ENCODE measurements at places on chromosomes 4 and X.
A peak's percentile ranks its signal among the peaks of the same experiment; 100 is the strongest.

DNA sequence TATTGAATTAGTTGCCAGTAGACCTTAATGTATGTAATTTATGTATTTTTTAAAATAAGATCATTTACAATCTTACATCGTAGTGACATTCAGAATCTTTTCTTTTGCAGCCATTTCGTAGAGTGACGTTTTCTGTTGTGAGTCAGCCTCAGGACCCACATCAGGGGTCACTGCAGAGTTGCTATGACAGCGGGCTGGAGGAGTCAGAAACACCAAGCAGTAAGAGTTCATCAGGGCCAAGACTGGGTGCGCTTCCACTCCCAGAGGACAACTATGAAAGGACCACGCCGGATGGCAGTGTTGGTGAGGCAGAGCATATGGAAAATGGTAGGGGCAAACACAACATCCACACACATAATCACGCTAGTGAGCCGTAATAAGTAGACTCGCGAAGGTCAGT is 199.9 kb downstream of the PCDH7 start:
- no peak for DNase-seq

GRCh38 chrX:101550751-101551379 is 518 bp downstream of the ARMCX1 start:
- peak; percentile 33 for DNase-seq

- DNase-seq = no peak
Measured at GRCh38 chrX:41491267-41492004, 44.3 kb downstream of the NYX start.

- no peak for DNase-seq
Measured at GRCh38 chr4:159355466-159355865, 252.6 kb downstream of the RAPGEF2 start.

DNA sequence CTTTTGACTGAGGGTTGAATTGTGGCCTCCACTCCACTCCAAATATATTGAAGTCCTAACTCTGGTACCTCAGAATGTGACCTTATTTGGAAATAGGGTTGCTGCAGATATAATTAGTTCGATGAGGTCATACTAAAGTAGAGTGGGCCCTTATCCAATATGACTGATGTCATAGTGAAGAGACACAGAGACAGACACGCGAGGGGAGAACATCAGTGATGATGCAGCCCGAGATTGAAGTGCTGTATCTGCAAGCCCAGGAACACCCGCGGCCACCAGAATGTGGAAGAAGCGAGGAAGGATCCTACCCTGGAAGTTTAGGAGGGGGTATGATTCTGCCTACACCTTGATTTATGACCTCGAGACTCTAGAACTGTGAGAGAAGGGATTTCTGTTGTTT is 279.0 kb downstream of the ANKRD50 start:
- no peak for DNase-seq

DNA sequence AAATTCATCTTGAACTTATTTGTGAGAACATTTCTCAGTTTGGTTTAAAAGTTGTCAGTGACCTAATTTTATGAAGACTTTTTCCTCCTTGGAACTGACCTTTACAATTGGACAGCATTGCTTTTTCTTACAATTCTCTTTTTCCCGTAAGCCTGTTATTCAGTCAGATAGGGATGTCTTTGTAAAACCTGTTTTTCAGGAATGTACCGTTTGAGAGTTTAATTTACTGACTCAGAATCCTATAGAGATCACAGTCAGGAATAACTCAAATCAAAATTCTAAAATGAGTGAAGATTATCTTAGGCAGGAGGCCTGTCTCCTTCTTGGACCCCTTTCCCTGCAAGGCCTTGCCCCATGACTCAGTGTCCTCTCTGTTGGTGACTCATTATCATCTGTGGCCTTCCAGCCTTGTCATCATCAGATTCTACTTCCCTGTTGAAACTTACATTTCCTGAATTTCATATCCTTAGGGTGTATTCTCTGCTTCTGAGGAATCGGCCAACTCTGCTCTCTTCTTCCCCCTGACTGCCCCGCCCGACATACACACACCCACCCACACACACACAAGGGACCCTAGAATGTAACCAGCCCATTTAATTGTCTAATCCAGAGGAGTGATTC is 99.8 kb downstream of the ARHGAP10 start:
- no peak for DNase-seq

- DNase-seq = no peak
Measured at GRCh38 chrX:40863671-40864070, 128.3 kb upstream of the MED14 start.

DNA sequence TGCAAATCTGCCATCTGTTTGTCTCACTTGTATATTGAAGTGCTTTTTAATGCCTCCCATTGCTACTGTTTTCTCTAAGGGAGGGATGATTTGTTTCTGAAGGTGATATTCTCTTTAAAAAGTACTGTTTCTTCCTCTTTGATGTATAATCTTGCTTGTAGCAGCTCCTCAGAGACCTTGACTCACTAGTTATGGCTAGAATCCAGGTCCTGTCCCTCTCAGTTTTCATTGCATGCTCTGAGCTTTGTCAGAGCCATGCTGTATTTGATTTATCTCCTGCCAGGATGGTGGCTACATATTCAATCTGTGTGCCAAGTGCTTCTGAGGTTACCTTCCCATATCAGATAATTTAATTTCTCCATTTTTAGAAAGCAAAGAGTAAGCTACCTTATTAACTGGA is 56.0 kb downstream of the GLUD2 start:
- DNase-seq = no peak

DNA sequence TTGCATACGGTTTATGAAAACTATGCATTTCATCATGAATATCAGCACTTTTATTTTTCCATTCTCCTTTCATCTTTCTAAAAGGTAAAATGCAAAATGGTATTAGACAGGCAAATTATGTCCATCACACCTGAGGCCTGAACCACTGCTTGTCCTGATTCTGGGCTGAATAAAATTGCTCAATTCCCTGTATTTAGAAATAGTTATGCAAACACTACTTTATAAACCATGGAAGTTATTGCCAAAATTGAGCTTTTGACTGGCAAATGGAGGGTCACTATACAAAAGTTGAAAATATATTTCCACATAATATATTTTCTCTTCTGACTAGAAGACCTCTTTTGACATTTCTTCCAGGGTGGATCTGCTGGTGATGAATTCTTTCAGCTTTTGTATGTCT is 21.1 kb downstream of the FAM47E start:
- no peak for DNase-seq

DNA sequence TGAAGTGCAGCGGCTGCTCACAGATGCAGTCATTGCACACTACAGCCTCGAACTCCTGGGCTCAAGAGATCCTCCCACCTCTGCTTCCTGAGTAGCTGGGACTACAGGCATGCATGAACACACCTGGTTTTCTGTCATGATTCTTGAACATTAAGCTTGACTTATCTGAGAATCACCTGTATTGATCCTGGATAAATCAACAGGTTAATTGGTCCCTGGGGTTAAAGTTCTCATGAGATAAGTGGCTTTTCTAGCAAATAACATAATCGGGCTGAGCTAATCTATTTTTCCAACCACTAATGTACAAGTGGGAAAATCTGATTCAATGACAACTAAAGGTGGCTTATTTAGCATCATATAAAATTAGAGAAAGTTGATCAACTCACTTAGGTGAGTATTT is 56.0 kb upstream of the LRAT start:
- DNase-seq = no peak

DNA sequence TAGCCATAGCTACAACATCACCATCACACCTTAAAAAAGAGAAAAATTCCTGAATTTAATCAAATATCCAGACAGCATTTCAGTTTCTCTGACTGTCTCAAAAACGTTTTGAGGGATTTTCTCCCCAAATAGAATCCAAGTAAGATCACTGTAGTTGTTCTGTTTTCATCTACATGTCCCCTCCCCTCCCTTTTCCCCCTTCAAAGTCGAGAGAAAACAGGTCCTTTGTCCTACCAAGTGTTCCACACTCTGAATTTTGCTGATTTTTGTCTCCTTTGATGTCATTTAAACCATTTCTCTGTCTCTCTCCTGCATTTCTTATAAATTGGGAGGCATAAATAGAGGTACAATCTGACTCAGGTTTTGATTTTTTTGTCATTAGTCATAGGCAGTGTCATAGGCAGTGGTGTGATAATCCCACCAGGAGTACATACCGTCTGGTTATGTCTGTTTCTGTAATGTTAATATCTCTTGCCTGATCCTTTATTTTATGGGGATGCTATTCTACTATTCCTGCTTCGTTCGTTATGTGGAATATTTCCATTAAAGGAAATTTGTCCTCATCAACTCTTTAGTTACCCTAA is 348.6 kb downstream of the PTTG2 start:
- no peak for DNase-seq

DNA sequence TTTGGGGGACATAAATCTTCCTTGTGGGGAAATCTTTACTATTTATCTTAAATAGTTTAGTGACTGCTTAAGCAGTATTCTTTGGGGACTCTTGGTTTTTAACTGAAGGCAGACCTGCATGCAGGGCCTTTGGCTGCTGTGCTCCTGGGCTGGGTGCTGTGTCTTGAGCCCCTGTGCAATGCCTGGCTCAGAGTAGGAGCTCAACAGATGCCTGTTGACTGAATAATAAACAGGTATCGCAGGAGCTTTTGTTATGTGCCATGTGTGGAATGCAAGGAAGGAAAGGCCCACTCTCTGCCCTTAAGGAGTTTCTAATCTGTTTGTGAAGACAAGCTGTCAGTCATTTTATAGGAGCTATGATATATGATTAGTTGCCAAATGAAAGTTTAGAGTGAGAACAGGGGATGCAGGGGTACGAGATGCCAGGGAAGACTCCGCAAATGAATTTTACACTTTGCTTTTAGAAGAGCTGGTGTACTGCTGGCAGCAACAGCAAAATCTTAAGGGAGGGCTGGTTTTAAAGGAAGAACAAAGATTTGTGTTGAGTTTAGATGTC is 6.7 kb downstream of the GAB1 start:
- DNase-seq = no peak

GRCh38 chrX:22155126-22155525 is 117.6 kb upstream of the CBLL2 start:
- no peak for DNase-seq

DNA sequence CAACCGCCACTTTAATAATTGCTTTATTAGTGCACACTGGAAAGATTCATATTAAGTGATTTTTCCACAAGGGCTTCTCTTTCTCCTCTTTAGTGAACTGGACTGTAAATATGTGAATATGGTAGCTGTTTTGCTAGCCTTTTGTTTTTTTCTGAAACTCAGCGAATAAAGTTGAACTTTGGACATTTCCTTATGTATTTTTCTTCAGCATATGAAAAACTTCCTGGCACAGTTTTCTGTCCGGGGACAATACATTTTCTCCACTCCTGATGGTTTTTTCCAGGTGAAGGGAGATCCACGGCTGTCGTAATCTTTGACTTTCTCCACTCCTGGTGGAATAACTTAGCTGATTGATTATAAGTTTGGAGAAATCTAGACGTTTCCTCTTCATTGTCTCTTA is 457.4 kb upstream of the FAT1 start:
- DNase-seq = no peak

DNA sequence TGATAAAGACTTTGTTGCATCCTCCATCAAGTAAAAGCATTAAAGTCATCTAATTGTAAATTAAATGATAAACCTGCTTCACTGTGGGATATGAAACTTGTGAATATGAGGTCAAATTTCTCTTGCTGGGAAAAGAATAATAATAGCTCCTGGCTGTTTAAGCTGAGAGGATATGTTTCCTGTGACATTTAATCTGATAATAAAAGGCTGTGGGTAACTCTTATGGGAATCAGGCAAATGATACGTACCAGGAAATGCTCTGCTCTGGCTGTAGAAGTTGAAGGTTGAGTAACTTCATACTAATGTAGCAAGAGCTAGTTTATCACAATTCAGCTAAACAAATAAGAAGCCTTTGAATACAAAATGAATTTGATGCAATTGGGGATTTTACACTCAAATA is 574.6 kb downstream of the RAPGEF2 start:
- DNase-seq = no peak

GRCh38 chr4:185504098-185505047 is 30.9 kb downstream of the PDLIM3 start:
- no peak for DNase-seq

- DNase-seq = no peak
Measured at GRCh38 chrX:40282946-40283660, 185.3 kb upstream of the BCOR start.

DNA sequence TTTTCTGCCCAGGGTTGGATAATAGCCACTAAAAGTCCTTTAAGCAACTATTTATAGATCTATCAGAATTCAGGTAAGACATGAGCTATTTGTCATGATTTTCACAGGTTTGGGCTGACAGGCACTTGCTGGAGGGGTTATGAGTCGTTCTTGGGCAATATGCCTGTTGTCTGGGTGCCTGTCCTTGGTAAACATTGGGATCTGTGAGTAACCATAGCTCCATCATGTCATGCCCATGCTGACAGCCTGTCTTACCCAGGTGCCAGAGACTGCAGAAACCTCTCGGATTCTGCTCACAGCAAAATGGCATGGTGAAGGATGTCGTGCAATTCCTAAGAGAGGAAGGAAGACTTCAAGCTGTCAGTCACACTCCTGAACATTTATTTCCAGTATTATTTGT is 116.0 kb upstream of the PUDP start:
- DNase-seq = no peak

- no peak for DNase-seq
Measured at GRCh38 chr4:139858436-139859205, 193.0 kb downstream of the MGST2 start.

DNA sequence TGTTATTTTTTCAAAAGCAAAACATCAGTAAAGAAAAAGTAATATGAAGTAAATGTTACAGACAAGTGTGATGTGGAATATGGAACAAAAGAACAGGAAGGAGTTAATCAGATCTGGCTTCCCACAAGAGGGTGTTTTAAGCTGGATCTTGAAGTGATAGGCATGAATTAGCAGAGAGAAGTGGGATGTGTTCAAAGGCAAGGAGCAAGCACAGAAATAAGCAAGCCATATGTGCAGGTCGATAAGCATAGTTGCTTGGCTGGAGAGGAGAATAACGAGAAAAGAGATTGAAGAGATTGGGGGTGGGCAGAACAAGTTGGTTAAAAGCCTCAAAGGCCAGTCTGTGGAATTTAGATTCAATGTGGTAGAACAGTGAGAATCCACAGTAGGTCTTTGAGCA is 60.9 kb upstream of the PRPS1 start:
- no peak for DNase-seq

- no peak for DNase-seq
Measured at GRCh38 chrX:110044346-110045249, 41.7 kb downstream of the TMEM164 start.

DNA sequence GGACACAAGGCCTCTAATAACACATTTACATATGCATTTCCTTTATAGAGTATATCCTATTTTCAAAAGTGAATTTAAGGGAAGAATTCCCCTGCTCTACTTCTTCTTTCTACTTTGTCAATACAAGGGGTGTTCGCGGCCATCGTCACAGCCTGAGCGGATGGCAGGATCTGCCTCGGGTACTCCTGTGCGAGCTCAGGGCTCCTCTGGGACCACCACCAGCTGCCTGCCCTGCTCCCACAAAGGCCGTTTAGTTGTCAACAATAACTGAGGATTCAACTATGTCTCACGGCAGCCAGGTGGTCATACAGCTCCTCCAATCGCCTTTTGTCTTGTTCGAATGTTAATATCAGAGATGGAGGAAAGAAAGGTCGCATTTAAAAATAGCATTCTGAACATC is 228.2 kb upstream of the TENM3 start:
- DNase-seq = no peak

- no peak for DNase-seq
Measured at GRCh38 chr4:23728393-23728792, 161.5 kb downstream of the PPARGC1A start.
